ENCODE measurements at places on chromosomes 7 and 10. TPM values are rescaled to one million over a fixed set of nuclear protein-coding genes. Genes with fewer than 3 reads are reported as not detected.

Gene ZNF655
- 49.8 TPM for total RNA-seq

Gene ZNF425
- 0.75 TPM for total RNA-seq

Gene SPDYE16
- total RNA-seq, result 0.19 TPM

Gene OR13A1
- total RNA-seq, result not detected

Gene ANKRD2
- total RNA-seq, result not detected

Gene TET1
- total RNA-seq, result 0.43 TPM

Gene SHOC2
- total RNA-seq, result 30.7 TPM

Gene GDF2
- total RNA-seq, result not detected

Gene DPYSL4
- 7.2 TPM for total RNA-seq

DNA sequence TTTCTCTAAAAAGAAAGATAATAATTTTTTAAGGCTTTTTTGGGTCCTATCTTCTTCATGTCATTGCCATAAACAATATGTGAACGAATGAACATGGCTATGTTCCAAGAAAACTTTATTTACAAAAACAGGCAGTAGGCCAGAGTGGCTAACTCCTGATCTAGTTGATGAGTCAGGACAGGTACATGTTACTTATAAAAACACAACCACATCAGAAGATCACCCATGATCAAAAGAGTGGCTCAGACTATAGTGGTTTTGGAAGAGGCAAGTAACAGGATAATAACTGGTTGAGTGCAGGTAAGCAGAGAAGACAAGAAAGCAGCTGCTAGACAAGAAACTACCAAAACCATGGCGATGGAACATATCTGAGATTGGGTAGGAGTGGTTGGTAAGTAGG lies 468.7 kb downstream of the KCNMA1 start:
- DNase-seq, result no peak

GRCh38 chr10:106866244-106866845 lies 298.2 kb downstream of the SORCS1 start:
- DNase-seq, result no peak

DNA sequence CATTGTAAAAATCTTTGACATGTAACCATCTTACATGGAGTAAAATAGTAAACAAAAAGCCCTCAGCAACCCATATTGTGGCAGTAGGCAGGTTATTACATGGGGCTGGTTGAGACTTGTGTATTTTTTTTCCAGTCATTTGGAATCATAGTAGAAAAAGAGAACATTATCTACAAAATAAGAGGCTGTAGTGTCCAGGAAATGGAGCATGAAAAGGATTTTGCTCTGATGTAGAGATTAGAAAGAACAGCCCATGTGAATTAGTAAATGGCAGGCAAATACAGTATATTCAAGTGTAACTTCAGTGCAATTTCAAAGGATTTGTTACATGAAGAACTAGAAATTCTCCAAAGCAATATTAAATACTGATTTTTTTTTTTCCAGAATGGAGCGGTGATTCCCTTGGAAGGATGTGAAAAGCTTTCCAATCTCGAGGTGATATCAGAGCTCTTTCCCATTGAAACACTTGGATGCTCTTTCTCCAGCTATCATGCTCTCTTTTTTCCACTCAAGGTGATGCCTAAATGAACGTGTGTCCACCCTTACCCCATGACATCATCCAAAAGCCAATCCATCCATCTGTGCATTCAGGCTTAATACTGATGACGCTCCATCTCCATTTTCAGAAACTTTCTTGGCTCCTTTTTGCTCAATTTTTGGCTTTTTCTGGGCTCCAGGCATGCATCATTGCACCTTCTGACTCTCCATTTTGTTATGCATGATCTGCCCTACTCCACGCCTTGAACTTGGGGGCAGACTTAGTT lies 1034.7 kb downstream of the TYW1 start:
- DNase-seq, result no peak

DNA sequence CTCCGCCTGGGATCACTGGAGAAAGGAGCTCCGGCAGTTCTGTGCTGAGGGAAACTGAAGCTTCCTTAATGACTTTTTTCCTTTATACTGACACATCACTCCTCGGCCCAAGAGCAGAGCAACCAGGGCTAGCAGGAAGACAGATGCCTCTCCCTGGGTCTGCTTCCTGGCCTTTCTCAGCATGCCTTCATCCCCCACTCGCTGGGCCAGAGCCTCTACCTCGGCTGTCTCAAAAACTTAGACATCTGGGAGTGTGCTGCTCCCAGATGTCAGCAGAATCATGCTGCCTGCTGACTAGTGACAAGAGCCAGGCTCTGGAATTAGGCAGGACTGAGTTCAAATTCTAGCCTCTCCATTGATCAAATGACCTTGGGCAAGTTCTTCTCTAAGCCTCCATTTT lies 24.4 kb upstream of the LRRC4 start:
- no peak for DNase-seq

- no peak for DNase-seq
Observed at GRCh38 chr10:94287336-94287735, 75.4 kb downstream of the NOC3L start.

DNA sequence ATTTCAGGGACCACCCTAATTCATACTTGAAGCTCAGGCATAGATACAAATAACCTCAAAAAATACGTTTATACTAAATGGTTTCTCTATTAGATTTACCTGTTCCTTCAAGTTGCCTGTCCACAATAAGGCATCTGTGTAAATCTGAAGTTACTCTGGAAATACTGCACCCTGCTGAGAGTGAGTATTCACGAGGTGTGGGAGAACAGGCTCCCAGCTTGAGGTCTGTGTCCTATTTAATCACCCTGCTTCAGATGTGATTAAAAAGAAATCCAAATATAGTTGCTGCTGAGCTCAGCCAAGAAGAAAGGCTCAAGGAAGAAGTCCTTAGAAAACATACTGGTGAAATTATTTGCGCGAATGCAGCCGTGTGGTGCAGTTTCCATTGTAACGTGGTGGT lies 136.8 kb downstream of the KLF6 start:
- no peak for DNase-seq

DNA sequence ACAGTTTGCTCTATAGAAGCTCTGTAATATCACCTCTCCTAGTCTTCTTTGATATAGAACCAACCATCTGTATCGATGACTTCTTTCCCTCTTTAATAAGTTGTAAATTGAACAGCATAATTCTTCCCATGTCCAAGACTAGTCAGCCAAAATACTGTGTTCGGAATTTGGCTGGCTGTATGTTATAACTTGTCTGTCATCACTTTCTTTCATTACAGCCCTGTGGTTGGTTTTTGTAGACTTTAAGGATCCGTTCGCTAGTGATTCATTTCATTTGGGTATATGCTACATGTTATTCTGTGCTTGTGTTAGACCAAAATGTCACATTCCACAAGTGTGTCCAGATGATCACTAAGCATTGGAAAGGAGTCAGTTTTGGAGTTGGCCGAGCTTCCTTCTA lies 155.4 kb upstream of the ITGB1 start:
- DNase-seq, result no peak

- no peak for DNase-seq
Observed at GRCh38 chr10:117000580-117000979, 4.4 kb downstream of the SHTN1 start.

- no peak for DNase-seq
Observed at GRCh38 chr10:5741276-5741675, 56.6 kb downstream of the TASOR2 start.

DNA sequence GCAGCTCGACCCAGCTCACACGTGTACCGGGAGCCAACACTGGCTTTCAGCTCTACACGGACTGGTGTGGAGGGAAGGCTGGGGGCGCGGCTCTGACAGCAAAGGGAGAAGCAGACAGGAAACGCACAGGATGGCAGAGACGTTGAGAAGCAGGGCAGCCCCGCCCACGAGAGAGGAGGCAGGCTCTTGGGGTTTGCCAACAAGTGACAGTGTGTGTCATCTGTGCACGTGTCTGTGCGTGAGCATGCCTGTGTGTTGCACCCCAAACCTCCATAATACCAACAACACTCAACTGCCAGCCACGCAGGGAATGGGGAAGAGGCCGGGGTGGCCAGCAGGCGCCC lies 64.4 kb upstream of the PDGFA start:
- DNase-seq, result peak; percentile 96

DNA sequence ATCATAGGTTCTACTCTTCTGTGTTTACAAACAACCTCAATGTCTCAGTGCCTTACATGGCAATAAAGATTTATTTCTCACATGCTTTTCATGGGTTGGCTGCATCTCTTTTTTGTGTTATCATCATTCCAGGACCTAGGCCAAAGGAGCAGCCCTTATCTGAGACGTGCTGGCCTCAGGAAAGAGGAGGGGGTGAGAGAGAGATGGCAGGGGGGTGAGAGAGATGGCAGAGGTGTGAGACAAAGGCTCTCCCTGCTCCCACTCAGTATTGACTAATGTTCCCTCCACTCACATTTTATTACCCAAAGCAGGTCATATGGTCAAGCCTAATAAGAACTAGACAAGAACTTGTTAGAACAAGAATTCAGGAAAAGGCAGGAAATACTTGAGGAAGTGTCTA lies 120.1 kb upstream of the PRR15 start:
- no peak for DNase-seq

- no peak for DNase-seq
Observed at GRCh38 chr7:8056439-8056838, 87.8 kb downstream of the GLCCI1 start.

- no peak for DNase-seq
Observed at GRCh38 chr10:92010047-92010735, 86.6 kb downstream of the BTAF1 start.

GRCh38 chr7:42527004-42527403 lies 290.0 kb upstream of the GLI3 start:
- DNase-seq, result no peak

- no peak for DNase-seq
Observed at GRCh38 chr10:26952094-26952493, 91.3 kb upstream of the ABI1 start.

- DNase-seq, result no peak
Observed at GRCh38 chr7:81768951-81769778, 682 bp downstream of the HGF start.

- no peak for DNase-seq
Observed at GRCh38 chr7:111697771-111698170, 135.5 kb upstream of the IMMP2L start.

DNA sequence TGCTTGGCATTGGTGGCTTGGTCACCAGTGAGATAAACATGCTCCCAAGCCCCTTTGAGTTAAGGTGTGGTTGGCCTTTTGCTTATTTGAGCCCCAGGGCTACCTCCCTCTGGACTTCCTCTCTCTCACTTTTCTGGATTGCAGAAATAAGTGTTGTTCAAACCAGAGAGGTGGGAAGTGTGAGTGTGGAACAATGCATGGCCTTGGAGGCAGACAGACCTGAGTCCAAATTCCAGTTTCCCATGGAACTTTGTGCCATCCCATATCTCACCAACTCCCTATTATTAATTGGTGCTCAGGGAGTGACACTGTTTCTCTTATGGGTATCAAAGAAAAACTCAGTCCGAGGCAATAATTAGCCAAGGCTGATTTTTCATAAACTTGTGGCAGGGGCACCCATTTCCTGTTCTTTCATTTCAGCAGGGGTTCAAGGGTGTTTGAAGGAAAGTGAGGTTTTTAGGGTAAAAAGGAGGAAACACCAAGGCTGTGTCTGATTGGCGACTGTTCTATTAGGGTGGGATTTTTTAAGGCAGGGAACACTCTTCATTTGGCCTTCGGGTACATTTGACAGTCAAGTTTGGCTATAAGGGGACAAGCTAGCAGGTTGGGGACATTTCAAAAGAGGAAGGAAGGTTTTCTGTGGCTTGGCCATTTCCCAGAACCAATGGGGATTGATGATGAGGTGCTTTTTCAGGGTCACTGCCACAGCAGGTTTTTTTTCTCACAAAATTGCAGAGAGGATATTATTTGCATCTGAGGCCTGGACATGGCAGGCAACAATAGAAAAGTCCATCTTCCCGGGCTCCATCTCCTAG lies 148.8 kb upstream of the NPY start:
- DNase-seq, result no peak
